HT1080 (cell line): ENCODE measurements at places on chromosomes 3 and 15. TPM values are rescaled to one million over a fixed set of nuclear protein-coding genes. Genes with fewer than 3 reads are reported as not detected.

BOC gene
- 10.4 and 15.3 TPM in 2 replicates for total RNA-seq

ITIH1 gene
- not detected in 2 replicates for total RNA-seq

DGKG gene
- 20.3 and 22.0 TPM in 2 replicates for total RNA-seq

MFSD1 gene
- 140 and 150 TPM in 2 replicates for total RNA-seq

MAP1A gene
- 1.4 and 1.7 TPM in 2 replicates for total RNA-seq

ALPK3 gene
- total RNA-seq, result 0.02 and 0.03 TPM in 2 replicates

REC114 gene
- total RNA-seq, result 0.13 TPM in 1 of 2 replicates, not detected in the other

VIPR1 gene
- not detected in 2 replicates for total RNA-seq

AADAC gene
- not detected in 2 replicates for total RNA-seq
